NCI-H1417 treated with DMSO at 0.1 percent for 48 hours (cell line): ENCODE measurements at places on chromosomes 12 and 14.

DNA sequence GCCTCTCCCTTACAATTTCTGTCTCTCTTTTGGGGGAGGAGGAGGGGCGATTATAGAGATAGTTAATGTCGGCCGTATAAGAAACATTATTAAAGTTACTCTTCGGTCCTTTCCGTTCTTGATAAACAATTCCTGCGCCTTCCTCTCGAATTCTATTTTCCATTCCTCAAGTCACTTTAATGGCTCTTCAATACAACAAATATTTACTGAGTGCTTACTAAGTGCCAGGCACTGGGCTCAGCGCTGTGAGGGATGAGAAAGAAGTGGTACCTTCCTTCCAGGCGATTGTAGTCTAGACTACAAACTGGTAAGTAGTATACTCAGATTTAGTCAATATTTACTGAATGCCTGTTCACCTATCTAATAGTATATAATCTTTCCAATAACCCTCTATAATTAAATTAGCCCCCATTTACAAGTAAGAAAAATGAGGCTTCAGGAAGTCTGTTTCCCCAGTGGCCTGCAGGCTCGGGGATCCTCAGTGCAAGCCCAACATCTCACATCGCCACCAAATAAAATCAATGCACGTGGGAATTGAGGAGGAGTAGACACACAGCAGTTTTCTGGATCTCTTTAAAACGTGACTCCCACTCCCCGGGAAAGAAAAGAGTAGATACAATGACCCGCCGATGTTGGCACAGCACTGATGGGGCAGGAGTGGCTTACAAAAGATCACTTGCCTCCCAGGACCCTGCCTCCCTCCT is 589 bp upstream of the ZNF219 start:
- DNase-seq, result no peak

DNA sequence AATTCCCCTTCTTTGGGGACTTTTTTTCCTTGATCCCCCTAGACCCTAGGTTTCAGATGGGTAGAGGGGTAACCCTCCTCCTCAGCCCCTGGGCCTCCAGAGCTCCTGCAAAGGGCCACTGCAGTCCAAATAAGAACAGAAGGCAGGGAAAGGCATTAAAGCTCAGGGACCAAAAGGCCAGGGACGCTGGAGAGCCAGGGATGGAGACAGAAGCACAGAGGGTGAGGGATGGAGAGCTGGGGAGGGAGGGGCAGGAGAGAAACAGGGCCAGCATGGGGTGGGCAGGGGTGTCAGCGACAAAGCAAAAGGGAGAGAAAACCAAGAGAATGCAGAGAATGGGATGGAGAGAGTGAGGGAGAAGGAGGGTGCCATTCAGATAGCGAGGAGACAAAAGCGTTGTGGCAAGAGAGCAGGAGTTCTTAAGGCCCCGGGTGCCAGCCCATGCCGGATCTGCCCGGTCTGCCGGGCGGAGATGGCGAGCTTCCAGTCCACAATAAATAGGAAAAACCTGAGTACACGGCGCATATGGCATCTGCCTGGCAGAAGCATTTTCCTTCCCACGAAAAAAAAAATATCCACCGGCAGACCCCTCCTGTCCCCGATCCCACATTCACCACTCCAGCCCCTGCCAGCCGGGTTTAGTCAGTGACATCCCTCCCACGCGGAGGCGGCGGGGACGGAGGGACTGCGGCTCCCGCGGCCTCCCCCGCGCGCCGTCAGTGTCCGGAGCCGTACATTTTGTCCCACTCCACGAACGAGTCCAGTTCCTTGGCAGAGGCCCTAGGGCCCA is 28.6 kb downstream of the FIGNL2 start:
- DNase-seq, result no peak

DNA sequence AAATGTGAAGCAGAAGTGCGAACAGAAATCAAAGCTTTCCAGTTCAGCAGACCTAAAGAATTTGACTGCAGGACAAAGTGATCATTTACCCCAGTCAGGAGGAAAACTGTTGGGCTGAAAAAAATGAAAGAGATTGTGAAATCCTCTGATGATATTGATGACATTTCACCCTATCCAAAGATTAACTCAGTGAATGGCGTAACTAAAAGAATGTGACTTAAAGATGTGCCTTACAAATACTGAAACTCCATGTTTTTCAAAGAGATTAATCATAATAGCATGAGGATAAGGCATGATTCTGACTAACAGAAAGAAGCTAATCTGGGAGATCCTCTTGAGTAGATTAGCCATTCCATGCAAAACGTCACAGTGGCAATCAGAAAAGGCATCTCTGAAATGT is 225.6 kb downstream of the DUSP6 start:
- no peak for DNase-seq

DNA sequence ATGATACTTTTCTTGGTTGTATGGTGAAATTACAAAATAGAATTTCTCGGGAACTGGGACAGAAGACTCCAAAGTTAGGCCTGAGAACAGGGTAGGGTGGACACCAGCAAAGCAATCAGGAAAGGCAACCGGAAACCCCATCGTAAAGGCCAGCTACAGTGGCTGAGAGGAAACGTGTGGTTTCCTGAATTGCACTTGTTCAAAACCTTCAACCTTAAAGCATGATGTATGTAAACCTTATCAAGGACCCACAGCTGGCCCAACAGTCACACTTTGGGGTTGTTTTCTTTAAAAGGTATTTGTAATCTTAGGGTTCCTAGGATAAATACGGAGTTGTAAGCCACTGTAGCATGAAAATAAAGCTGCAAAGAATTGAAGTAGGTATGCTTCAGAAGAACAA is 2.2 kb upstream of the PTGDR start:
- no peak for DNase-seq

DNA sequence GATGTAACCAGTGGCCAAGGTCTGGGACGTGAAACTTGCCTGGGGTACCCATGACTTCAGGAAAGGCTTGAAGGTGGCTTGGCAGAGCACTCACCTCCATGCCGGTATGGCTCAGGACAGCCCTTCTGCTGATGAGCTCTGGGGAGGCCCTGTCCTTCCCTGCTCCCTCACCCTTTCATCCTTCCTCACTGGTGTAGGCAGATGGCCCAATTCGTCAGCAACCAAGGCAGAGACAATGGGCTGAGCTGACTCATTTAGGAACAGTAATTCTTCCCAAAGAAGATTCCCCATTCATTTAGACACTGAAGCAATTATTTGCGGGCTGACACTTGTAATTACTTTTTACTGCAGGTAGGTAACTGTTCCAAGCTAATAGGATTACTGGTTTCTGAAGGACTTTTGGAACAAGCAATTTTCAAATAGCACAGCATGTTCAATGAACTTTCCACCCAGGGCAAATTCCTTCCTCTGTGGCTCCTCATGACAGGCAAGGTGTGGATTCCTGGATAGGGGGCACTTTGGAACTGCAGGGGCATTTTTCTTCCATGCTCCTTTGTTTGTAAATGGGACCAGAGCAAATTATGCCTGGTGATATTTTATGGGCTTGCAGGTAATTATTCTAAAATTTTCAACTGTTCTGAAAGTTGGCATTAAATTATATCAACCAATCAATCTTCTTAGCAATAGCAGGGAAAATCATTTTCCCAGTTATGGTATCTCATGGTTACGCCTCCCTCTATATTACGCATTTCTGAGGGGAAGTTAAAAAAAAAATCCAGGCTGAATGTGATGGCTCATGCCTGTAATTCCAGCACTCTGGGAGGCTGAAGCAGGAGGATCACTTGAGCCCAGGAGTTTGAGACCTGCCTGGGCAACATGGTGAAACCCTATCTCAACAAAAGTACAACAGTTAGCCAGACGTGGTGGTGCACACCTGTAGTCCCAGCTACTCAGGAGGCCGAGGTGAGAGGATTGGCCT is 24.1 kb upstream of the NRDE2 start:
- no peak for DNase-seq

DNA sequence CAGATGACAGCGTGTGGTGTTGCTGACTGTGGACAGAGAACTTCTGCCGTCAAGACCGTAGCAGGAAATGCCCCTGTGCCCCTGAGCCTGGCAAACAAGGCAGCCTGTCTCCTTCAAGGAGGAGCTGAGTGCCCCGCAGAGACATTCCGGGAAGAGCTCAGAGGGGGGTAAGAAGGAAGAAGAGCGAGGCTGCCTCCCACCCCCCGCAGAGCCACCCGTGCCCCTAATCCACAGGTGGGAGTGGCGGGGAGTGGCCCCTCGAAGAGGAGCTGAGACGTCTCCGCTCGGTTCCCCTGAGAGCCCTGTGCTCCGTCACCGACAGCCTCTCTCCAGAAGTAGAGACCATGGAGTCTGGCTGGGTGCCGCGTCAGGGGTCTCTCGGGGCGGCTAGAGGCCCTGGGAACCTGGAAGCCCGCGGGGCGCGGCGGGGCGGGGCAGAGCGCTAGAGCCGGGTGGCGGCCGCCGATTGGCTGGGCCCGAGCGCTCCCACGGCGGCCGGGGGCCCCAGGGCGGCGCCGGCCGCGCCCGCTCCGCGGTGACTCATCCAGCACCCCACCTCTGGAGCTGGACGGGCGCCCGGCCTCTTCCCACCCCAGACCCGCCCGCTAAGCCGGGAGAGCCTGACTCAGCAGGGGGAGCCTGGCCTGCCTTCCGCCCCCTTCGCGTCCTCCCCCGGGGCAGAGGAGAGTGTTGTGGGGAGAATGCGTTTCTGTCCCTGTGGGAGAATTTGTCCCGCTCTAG is 25.2 kb upstream of the KRT78 start:
- no peak for DNase-seq

DNA sequence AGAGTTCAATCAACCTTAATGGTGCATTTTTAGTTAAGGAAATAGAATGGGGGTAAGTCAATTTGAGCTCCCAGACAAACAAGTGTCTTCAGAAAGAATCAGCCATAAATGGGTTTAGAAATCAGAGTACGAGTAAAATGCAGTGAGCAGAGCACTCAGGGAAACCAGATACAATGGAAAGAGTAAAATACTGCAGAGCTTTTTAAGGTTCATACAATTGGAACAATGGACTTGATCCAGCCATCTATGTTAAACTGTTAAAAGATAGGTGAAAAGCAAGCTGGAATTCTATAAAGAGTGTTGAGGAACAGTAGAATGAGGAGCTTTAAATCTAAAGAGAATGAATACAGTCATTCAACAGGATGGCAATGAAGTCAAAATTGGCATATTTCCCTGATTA is 23.8 kb upstream of the PCNX4 start:
- DNase-seq, result no peak

GRCh38 chr12:100584256-100584655 is 10.8 kb downstream of the GAS2L3 start:
- DNase-seq, result no peak

DNA sequence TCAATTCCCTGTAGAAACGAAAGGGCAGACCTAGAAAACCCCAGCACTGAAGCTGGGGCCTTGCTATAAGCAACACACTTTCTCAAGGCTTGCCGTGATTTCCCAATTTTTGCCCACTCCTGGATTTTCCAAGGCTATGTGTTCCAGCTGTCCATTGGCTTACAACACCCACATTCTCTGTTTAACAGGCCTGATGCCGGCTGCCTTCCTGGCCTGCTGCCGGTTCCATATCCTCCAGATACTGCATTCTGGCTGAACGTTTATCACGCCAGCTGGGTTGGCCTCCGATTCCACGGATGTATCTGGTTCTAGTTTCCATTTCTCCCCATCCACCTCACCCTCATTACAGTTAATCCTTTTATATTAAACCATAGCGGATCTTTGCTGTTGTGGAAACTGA is 2.0 kb upstream of the PCNX1 start:
- no peak for DNase-seq

DNA sequence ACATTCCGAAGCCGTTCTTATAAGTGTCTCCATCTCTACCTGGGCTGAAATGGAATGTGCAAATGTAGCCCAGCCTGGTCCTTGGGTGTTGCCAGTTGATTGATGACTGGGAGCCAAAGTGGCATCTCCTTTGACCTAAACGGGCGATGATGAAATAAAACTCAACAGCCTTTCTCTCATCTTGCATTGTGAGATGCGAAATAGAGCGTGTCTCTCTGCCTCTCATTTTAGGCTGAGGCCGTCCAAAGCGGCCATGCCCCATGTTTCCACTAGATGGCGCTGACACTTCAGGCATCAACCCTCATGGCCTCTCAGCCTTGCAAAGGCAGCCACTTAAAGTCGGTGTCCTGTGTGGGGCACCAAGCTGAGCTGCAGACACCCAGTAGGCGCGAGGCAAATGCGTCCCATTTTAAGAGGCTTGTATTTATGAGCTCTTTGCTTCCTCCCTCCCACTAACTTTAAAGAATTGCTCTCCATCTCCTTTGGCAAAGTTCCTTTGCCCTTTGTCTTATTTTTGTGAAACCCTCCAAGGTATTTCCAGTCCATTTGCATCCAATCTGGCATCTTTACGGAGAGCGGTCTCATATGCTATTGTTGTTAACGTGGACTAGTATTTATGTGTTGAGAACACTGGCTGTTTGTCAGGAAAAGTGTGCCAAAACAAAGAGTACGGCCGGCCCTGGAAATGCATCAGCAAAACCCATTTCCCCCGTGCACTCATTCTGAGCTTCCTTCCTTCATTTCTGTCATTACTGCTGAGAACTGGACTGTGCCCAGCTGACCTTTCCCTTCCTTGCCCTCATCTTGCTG is 25.0 kb downstream of the GPRC5A start:
- DNase-seq, result no peak

- no peak for DNase-seq
These were observed 174.2 kb upstream of the PDE3A start for GRCh38 chr12:20194171-20194570.

DNA sequence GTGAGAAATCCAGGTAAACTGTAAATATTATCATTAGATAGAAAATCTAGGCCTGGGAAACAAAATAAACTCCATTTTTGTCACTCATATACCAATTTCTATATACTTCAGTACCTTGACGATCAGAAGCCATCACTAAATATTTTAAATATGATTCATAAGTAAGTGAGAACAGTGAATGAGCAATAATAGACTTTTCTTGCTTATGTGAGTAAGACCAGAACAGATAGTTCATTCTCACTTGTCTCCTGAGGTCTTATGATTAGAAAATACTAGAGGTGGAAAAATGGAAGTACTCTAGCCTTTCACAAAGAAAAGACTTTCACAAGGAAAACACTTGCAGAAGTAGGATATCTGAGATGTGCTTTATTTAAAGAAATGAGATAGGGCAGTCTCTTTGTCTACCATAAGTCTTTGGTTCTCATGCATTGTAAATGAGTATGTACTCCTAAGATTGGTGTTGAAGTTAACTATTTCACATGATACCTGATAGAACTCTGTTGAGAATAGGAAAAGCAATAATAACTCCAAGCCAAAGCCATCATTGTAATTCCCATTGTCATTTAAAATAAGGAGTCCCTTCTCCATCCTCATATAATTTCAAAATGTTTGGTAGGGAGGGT is 10.1 kb upstream of the SMCO3 start:
- DNase-seq, result no peak

DNA sequence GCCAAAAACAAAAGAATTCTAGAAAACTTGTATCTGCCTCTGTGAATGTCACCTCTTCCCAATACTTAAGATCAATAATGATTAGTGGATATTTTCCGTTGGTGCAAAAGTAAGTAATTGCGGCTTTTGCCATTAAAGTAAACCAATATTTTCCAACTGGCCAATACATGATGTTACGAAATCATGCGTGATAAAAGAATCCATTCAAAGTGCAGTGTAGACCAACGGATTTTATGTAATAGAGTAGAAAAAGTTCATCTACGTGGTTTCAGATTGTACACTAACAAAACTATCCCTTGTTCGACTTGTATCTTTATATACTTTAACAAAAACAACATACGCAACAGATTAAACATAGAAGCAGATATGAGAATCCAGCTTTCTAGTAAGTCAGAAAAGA is 626 bp upstream of the ZNF268 start:
- DNase-seq, result no peak
